ENCODE measurements at places on chromosomes 13 and 19.

DNA sequence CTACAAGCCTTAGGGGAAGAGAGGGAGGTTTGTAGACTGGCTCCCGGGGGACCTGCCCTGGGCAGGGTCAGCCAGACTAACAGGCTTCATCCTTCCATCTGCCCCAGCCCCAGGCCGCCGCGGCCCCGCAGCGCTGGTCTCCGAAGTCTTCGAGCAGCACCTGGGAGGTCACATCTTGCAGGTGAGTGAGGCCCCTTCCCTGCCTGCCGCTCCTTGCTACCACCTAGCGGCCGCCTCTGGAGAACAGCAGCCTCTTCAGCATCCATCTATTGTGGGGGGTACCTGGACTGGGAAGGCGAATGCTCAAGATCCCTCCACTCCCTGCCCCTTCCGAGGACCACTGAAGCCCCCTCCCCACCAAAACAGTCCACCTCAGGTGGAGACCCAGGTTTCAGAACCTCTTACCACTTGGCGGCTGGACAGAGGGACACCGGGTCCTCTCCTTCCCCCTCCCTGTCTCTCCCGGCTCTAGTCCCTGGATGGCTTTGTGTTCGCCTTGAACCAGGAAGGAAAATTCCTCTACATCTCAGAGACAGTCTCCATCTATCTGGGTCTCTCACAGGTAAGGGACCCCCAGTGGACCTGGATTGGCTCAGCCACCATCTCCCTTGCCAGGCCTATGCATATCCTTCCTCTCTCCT, 12.7 kb downstream of the NPAS1 start:
- DNase-seq, result peak; percentile 58

DNA sequence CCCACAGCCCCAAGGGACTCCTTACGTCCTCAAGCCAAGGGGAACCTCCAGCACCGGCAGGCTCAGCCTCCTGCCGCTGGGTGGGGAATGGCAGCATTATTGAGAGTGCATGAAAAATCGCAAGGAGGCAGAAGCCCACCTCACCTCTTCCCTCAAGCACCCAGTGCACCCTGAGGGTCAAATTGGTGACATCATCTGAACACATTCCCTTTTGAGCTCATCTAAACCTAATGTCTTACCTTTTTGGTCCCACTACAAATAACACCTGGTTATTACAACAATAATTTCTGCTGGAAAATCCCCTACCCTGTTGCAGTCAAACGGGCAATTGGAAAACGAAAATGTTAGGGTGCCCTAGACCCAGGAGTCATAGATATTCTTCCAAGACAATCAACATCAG, 12.2 kb upstream of the POP4 start:
- no peak for DNase-seq

DNA sequence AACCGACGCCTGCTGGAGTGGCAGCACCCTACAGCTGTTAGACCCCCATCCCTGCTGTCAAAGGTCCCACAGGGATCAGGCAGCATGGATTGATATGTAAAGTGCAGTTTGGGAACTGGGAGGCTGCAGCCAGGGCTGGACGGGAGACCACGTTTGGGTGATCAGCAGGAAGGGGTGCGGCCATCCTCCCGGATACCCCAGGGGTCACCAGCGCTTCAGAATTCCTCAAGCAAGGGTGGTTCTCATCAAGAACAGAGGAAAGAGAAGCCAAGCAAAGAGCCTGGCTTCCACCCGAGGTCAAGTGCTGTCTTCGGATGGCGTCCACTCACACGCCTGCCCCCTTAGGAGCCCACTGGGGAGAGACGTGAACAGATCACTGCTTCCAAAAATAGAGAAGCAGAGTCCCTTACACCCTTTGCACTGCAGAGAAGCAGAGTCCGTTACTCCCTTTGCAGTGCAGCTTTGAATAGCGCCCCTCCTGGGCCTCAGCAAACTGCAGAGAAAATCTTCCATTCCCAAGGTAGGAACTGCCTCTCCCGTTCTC, 35.5 kb downstream of the DHRS12 start:
- DNase-seq, result no peak

DNA sequence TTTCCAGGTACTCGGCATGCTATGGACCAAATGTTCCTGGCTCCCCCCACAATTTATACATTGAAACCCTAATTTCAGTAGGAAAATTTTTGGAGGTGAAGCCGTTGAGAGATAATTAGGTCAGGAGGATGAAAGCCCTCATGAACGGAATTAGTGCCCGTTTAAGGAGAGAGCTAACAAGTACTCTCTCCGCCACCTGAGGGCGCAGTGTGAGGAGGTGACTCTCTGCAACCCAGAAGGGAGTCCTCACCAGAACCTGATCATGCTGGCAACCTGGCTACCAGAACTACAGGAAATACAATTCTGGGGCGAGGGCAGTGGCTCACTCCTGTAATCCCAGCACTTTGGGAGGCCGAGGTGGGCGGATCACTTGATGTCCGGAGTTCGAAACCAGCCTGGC, 397.8 kb downstream of the SLITRK5 start:
- DNase-seq, result no peak

GRCh38 chr19:33578697-33579096, 43.1 kb upstream of the CHST8 start:
- DNase-seq, result no peak

GRCh38 chr19:35643255-35644205, 2.0 kb downstream of the ETV2 start:
- peak; percentile 67 for DNase-seq

DNA sequence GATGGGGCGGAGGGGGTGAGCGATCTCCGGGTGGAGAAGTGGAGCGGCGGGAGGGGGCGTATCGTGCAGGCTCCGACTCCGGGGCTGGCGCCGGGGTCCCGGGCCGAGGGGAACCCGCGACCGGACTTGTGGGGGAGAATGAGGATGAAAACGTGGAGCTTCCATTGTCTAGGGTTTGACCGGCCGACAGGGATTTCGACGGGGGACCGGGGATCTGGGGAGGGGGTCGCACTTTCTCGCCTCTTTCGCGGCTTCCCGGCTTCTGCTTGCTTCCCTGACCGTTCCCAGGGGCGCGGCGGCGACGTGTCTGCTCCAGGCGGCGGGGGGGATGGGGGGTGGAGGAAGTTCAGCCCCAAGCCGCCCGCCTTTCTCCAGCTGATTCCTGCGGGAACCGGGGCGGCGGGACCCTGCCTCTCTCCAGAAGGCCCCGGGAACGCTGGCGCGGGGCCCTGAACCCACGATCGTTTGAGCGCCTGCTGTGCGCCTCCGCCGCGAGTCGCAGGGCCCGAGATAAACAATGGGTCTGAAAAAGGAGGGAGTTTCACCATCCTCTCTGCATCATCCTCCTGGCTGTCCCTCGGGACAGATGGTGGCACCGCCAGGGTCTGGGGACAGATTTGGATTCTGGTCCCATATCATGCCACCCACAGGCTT, 790 bp downstream of the TPM4 start:
- no peak for DNase-seq

- no peak for DNase-seq
These were observed 165.2 kb downstream of the GGACT start for GRCh38 chr13:100423375-100423774.

DNA sequence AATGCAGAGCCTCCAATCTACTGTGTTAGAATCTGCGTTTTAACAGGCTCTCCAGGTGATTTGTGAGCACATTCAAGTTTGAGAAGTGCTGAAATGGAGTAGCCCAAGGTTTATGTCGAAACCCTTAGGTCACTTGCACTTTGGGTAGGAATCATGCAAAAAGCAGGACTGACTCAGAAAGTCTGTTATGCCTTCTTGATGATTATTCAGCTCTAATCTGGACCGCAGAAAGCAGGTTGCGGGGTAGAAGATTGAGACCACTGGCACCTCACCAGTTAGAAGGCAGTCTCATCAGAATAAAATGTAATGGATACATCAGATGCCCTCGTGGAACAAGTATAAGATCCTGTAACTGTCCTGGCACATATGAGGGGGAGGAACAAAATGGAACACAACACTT, 326.3 kb downstream of the DCLK1 start:
- no peak for DNase-seq

DNA sequence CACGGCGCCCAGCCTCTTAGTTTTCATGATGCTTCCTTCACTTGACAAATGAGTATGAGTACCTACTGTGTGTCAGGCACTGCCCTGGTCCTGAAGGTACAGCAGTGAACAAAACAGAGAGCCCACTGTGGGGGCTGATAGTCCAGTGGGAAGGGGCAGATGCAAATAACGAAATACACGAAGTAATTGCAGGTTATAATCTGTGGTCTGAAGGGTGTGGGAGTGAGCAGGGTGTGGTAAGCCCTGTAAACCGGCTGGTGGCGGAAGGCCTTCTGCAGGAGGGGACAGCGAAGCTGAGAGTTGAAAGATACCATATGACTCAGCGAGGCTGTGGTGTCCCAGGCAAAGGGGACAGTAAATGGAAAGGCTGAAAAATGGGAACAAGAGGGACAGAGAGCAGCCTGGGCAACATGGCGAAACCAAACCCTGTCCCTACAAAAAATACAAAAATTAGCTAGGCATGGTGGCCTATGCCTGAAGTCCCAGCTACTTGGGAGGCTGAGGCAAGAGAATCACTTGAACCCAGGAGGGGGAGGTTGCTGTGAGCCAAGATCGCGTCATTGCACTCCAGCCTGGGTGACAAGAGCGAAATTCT, 60.5 kb downstream of the MAP4K1 start:
- no peak for DNase-seq

DNA sequence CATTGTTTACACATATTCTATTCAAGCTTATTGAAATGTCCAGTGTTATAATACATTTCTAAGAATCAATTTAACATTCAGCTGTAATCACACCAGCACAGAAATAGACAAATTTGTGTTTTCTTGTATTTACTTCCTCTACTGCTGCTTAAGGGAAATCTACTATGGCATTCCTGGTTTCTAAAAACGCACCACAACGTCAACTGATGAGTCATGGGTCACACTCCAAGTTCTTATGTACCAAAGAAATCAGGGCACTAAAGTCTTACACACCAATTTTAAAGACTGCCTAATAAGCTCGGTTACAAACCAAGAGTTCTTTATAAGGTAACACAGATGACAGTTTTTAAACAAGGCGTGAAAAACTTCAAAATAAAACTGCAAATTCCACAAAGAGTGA, 13.2 kb downstream of the LNX2 start:
- no peak for DNase-seq

DNA sequence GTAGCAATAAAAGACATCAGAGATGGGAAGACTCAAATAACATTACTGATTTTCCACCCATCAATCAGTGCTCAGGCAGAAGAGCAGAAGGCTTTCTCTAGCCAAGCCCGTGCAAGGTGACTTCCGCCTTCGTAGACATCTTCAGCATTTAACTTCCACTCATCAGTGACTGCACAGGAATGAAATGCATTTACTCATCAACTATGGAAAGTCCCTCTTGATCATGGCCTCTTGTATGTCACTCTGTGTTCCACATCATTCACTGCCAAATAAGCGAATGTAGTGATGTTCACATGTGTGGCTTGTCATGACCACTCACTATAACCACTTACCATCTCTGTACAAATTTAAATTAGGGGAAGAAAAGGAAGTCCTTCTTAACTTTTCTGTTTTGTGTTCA, 49.4 kb downstream of the SACS start:
- no peak for DNase-seq

- DNase-seq, result peak; percentile 38
These were observed at the start of gene EML2 for GRCh38 chr19:45638930-45639729. EML2 (minus strand) TSS chr19:45639397; CDS start chr19:45639376, 21 bp downstream.

DNA sequence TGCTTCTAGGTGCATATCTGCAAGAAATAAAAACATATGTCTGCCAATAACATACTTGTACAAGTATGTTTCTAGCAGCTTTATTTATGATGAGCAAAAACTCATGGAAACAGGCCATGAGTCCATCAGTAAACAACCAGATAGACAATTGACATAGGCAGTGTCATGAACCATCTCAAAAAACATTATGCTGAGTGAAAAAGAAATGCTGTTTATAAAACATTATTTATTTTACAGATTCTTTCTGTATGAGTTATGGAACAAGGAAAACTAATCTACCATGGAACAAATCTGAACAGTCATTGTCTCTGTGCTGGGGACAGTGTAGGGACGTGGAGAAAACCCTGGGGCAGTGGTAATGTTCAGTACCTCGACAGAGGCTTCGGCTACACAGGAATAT, 283.9 kb downstream of the UQCRFS1 start:
- DNase-seq, result no peak

DNA sequence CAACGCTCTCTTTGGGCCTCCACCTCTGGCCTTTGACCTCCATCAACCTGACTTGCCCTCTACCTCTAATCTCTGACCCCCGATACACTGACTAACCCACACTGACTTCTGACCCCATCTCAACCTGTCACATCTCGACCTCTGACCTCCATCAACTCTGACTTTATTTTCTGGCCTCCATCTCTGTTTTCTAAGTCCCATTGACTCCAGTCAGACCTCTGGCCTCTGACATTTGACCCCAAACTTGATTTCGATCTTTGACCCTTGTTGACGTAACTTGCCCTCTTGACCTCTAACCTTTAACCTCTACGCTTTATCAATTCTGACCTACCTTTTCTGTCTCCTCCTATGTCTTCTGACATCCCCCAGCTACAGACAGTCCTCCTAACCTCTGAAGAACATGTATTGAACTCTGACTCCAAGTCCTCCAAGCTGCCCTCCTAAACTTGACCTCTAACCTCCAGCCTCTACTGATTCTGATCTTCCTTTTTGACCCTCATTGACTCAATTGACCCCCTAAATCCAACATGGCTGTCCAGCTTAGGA, 780 bp downstream of the ACP4 start:
- DNase-seq, result no peak

- no peak for DNase-seq
These were observed 28.0 kb upstream of the SLC15A1 start for GRCh38 chr13:98780451-98780850.

GRCh38 chr13:43905435-43906031, 25.8 kb downstream of the LACC1 start:
- DNase-seq, result no peak

GRCh38 chr19:12639901-12640613, 26.5 kb downstream of the MAN2B1 start:
- peak; percentile 74 for DNase-seq

GRCh38 chr13:37059848-37060192, 332 bp upstream of the SUPT20H start:
- no peak for DNase-seq

GRCh38 chr13:84400706-84401105, 518.4 kb upstream of the SLITRK1 start:
- DNase-seq, result no peak

DNA sequence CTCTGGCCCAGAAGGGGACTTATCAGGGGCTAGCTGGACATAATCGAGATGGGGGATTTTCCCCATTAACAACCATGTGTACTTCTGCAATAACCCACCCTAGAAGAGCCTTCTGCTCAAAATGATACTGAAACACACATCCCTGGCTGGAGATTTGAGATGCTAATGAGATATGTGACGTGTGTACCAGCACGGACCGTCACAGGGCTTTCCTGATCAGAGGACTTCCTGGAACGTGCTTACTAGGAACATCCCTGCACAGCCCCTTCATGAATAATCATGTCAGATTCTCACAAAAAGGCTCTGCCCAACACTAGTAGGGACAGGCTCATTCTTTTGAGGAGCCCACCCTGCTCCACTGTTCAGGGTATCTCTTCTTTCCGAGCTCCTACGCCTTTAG, 6.5 kb upstream of the ERVV-1 start:
- no peak for DNase-seq

- no peak for DNase-seq
These were observed 18.6 kb downstream of the ZNF507 start for GRCh38 chr19:32364040-32364439.

GRCh38 chr19:23075031-23075733, 41.6 kb upstream of the ZNF730 start:
- DNase-seq, result no peak

All from activated CD4-positive, alpha-beta T cell treated with anti-CD3 and anti-CD28 coated beads for 1 hour (primary cell).